CD4-positive, alpha-beta T cell treated with Interleukin-21 for 1 hour (primary cell): ENCODE measurements at places on chromosomes 7 and 10.

GRCh38 chr10:88582806-88583583, at the start of gene RNLS:
Gene RNLS, minus strand, starts transcription at chr10:88583318.
- DNase-seq: peak; percentile 74

DNA sequence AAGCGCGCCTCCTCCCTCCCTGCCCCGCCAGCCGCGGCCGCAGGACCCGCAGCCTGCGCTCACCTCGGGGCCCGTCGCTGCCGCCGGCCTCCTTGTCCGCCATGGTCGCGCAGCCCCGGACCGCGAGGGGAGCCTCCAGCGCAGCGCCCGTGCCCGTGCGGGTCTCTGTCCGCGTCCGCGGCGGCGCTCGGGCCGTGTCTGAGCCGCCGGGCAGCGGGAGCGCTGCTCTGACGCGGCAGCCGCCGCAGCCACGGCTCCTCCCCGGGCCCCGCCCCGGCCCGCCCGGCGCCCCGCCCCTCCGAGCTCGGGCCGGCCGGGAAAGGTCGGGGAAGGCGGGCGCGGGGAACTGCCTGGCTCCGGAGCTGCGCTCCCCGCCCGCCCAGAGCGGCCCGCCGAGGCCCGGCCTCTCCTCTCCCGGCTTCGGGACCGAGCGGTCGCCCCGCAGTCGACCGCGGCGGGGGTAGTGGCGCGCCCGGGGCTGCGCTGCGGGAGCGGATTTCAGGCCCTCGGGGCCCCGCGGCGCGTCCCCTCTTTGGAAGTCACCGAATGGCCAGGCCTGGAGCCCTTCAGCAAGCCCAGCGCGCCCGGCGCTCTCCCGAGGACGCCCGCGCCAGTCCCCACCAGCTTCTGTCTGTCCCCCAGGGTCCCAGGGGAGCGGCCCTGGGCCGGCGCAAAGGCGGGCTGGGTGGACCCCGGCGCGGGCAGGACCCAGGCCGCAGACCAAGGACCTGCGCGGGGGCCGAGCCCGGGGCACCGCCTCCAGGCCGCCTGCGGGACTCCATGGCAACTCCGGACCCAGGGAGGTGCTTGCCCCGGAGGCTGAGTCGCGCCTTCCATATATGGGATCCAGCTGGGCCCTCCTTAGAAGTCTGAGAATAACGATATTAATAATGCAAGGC, at the start of gene HSPA12A:
HSPA12A (minus strand) TSS at position 200 of the 899 bp plus-strand sequence; CDS start at position 103, 97 bp downstream.
- DNase-seq: peak; percentile 40

GRCh38 chr10:129796710-129797420, 167.2 kb downstream of the EBF3 start:
- DNase-seq: no peak

DNA sequence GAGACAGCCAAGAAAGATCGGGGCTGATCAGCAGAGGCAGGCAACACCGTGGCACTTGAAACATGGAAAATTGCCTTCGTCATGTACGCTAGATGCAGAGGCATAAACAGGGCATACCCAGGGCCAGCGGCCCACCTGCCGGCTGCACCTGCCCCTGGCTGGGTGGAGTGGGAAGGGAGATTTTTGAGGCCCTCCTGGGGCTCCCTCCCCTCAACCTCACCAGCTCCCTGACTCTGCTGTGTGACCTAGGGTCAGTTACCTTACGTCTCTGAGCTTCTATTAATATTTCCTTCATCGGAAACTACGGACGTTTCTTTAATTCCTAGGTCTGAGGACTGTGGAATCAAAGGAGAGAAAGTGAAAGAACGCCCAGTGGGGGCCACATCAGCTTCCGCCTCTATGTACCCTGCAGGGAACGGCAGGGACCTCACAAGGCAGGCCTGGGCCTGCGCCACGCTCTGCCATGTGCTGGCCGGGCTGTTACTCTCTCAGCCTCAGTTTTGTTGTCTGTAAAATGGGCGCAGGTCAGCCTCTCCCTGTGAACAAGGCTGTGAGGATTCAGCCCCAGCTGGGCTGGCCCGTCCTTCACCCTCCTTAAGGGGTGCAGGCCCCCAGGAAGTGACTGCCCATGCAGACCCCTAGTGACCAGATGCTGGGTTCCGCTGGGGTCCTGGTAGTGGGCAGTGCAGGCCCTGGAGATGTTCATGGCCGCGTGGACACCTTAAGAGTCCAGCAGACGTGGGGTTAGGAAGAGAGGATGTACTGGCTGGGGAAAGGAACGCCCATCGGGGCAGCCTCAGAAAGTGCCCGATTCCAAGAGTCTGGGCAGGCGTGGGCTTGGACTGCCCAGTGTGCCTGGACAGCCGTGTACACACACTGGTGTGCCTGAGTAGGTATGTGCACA, 22.7 kb downstream of the ELFN1 start:
- DNase-seq: no peak

- no peak for DNase-seq
Measured at GRCh38 chr10:45399113-45399512, 25.1 kb downstream of the ALOX5 start.

- no peak for DNase-seq
Measured at GRCh38 chr10:132497861-132498561, 39.6 kb upstream of the INPP5A start.
